ENCODE measurements at places on chromosomes 2 and 18.

- no peak for DNase-seq
These were observed 118.7 kb upstream of the KCTD1 start for GRCh38 chr18:26667046-26667445.

DNA sequence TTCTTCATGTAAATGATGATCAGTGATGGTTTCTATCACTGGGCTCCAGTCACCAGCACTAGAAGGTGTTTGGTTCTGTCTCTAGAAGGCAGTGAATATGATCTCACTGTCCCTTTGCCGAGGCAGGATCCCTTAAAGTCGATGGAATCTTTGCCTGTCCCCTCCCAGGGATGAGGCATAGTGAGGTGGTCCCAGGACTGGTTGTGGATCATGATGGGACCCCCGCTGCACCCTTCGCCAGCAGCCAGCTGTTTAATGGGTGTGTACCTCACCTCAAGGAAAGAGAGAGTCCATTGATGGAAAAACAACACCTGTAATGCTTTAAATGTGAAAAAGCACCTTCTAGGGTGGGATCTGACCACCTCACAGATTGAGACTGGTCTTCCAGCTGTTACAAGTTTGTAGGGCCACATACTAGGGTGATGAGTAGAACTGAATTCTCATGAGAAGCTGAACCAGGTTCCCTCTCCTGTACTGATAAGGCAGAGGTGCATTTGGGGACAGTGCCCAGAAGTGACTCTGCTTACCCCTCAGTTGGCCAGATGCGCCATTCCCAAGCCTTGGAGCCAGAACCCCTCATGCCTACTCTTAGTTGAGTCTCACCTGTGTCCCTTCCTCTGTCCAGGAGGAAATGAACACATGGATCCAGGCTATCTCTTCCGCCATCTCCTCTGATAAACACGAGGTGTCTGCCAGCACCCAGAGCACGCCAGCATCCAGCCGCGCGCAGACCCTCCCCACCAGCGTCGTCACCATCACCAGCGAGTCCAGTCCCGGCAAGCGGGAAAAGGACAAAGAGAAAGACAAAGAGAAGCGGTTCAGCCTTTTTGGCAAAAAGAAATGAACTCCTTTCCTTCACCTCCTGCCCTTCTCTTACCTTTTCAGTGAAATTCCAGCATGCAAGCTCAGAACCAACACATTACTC, 55.5 kb upstream of the EML6 start:
- DNase-seq, result no peak

- no peak for DNase-seq
These were observed 2.9 kb downstream of the CHRND start for GRCh38 chr2:232528746-232529460.

- DNase-seq, result no peak
These were observed 307.9 kb downstream of the RPIA start for GRCh38 chr2:88999365-88999764.

DNA sequence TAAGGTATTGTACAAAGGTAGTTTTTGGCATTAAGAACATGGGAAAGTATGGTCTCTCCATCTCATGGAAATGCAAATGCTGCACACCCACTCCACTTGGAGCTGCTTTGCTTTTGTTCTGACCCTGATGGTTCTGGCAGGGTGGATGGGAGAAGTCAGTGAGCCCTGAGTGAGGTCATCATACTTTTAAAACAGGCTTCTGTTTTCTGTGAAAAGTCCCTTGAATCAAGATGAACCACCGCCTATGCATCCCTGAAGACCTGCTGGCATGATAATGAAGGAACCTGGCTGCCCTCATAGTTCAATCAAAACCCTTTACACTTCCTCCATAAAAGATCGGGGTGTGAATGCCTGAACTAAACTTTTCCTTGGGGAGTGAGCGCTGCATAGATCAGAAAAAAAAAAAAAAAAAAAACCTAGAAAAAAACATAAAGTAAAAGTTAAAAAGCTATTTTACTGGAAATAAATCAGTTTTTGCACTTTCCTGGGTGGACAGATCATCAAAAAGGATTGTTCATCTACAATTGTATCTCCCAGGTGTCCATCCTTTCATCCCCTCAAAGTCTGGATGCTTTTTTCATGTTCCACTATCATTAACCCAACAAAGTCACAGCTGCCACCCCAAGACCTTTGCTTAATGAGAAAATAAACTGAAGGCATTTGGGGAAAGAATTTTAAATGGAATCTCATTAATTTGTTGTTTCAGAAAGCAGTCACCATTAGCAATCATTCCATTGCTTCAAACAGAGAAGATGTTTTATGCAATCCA, 728.1 kb upstream of the DDX18 start:
- DNase-seq, result peak; percentile 11

DNA sequence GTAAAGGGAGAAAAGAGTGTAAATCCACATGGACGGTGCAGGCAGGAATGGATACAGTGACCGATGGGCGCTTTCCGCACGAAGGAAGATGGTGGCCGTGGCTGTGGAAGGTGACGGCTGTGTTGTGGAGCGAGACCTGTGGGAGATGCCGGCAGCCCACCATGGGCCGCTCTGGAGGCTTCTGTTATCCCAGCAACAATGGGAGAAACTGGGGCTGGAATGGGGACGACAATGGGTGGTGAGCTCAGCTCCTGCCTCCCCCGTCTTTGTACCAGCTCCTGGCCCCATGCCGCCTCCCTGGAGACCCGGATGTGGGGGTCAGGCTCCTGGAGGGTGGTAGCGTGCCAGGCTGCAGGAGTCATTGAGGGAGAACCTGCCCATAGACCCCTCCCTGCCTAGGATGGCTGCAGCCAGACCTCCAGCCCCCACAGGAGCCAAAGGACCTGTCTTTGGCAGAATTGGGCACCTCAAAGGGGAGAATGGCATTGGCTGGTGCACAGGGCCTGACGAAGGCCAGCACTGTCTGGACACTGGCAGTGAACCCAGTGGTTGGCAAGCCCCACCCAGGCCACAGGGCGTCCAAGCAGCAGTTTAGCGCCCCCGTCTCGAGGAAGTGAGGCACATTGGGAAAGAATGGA, 72.6 kb downstream of the SLC66A2 start:
- no peak for DNase-seq

- peak; percentile 7 for DNase-seq
These were observed 102.1 kb upstream of the PGAP1 start for GRCh38 chr2:197028633-197029032.

GRCh38 chr2:28182348-28182747, 210.3 kb upstream of the FOSL2 start:
- DNase-seq, result no peak
